ENCODE measurements at places on chromosomes 5 and 9. TPM values are rescaled to one million over a fixed set of nuclear protein-coding genes. Genes with fewer than 3 reads are reported as not detected.

GRCh38 chr5:157384971-157385709 lies 74.9 kb upstream of the NIPAL4 start:
- DNase-seq = peak; percentile 99

DNA sequence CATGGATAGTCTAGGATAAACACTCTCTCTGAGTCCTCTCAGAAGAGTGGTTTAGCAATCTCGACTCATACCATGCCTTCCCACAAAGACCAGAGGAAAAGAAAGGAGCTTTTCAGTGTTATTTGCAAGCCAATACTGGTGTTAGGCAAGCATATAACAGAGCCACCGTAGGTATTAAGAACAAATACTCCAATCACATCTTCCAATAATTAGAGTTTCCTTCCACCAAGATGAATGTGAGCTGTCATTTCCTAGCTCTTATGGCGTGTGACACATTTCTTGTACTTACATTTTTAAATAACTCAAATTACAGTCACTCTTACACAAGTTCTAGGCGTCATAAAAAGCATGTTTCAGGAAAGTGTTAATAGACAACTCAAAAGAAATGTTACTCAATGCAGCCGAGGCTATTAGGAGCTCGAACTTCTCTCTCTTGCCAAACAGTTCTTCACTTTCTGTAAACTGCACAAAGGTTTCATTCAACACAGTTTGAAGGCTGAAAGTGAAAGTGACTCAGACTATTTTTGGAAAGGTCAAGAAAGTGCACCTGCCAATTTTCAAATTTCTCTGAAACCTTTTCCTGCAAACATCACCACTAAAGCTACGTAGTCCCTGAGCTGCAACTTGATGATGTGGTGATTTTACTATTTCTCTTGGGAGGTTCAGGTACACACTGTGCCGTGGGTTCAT lies 153.8 kb downstream of the AUH start:
- peak; percentile 71 for DNase-seq

The SHROOM1 gene
- total RNA-seq = 5.0 TPM

DNA sequence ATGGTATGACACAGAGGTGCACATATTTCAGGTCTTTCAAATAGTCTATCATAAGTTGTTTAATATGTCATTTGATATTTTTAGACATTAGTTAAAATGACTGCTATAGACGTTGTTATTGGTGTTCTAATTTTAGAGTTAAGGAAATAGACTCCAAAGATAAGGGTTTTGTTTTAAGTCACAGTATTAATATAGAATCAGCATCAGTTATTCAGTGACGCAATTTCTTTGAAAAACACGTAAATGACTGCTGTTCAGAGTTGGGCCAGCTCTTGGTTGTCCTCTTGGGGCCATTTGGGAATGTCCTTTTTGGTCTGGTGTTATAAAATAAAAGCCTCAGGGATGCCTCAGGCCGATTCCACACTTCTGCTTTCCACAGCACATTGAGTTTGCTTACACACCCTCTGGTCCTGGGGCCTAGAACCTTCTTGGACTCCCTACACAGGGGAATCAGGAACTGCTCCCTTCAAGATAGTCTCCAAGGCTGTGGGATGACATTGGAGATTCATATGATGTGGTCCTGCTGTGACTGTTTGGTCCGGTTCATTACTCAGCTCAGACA lies 14.3 kb downstream of the OTULIN start:
- DNase-seq = no peak

The PRDM9 gene
- total RNA-seq = not detected

DNA sequence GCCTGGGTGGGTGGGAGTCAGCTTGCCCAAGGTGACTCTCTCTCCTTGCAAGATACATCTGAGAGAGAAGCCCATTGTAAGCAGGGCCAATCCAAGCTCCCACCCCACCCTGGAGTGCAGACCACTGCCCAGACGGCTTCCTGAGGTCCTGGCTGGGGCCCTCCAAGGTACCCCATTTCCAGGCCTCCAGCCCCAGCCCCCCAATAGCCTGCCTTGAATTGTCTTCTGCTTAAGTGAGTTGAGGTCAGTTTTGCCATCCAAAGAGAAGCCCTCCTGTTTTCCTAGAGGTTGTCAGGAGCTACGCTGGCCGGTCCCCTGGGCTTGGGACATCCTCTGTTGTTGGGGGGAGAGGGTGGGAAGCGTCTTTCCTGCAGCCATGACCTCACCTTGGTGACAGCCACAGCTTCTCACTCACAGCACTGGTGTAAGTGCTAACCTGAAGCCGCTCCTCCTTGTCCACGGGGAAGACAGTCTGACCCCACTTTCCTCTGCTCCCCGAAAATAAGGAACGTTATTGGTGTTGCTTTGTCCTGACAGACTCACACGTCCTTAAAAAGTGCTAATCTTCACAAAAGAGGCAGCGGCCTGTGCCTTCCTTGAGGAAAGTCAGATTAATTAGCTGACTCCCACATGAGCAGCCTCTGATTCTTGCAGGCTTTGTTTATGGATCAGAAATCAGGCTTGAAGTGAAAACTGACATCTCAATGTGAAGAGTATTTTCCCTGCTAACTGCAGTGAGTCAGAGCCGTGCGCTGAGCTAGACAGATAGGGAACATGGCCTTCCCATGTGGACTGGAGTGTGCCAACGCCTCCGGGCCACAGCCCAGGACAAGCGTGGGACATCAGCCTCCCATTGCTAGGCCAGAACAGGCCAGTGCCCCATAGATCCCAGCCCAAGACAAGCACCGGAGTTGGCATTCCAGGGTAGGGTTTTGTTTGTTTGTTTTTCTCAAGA lies 52.3 kb downstream of the ADAMTS2 start:
- DNase-seq = no peak

- DNase-seq = no peak
These were observed 55.7 kb upstream of the MAP3K1 start for GRCh38 chr5:56759521-56760216.

The SIT1 gene
- not detected for total RNA-seq

DNA sequence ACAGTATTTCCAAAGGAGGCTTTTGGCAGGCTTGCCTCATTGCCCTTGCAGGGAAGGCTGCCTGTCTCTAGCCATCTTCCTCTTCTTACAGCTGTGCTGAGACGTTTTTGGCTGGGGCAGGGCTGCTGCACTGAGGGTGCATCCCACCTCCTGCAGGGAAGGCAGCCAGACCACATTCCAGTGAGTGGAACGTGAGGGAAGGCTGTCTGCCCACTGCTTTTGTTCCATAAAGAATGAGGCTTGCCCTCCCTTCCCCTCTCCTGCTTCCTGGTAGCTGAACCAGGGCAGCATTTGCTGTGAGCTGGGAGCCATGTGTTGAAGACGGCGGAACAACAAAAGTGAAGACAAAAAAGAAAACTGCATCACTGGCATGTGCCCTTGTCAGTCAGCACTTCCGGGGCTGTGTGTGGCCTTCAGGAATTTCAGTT lies 16.8 kb downstream of the MGAT1 start:
- DNase-seq = peak; percentile 72

GRCh38 chr5:147398860-147399259 lies 111.0 kb downstream of the DPYSL3 start:
- peak; percentile 62 for DNase-seq

GRCh38 chr5:156802501-156802900 lies 47.6 kb upstream of the PPP1R2B start:
- no peak for DNase-seq

DNA sequence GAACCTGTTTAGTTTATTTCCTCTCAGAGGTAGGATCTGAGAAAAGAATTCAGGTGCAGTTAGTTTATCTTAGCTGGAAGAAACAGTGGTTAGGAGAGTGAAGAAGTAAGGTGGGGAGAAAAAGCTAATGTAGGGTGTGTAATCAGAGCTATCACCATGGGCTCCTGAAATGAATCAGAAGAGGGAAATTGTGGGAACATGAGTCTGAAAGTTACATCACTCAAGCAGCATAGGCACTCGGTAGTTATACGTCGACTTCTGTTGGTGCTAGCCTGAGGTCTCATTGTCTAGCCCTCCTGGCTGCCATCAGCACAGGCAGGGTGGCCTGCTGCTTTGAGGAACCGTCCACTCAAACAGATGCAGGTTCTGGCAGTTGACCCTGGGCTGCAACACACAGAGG lies 56.7 kb upstream of the NPR3 start:
- DNase-seq = no peak

DNA sequence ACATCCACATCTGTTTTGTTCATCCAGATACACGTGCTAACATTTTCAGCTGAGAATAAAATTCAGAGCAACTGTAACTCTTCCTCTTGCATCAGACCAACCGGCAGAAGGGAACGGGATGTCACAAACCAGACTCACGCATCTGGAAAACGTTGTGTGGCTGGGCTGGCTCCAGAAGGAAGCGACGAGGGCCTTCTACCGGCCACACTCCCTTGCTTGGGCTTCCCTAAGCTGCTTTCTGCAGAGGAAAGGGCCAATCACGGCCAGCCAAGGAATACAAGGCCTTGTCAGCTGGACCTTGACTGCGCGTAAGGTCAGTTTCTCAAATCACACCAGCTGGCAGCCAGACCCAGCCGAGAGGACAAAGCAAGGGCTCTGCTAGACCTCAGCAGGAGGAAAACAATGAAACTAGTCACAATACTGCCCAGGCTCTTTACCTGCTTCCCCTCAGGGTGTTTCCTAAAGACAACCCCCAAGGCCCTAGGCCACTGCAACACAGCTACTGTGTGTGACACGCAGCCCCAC lies 106.1 kb downstream of the THBS4 start:
- DNase-seq = no peak

DNA sequence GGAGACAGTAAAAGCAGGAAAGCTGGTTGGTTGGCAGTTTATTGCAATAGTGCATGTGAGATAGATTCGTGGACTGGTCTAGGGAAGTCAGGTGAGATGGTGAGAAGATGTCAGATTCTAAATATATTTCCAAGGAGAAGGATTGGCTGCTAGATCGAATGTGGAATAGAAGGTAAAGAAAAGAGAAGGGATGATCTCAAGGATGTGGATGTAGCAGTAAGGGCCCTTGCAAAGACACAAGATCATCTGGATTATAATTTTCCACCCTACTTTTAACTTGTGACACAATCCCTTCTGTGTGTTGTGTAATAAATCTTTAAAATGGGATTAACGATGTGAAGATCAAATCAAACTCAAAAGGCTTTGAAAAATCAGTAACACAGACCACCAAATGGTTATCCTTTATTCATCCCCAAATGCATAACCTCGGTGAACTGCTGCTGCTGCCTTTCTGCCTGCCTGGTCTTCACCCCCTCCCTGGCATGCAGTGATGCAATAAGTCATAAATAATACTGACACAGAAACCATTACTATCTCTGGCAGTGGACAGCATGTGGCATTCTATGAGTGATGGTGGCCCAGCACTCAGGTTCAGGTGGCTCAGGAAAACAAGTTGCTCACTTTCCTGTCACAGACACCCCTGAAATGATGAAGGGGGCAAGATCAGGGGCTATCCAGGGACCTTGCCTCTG lies 178.4 kb downstream of the FAM114A2 start:
- no peak for DNase-seq

The ERCC8 gene
- 11.8 TPM for total RNA-seq

- no peak for DNase-seq
These were observed 19.8 kb downstream of the RGMB start for GRCh38 chr5:98793223-98793622.

The EDIL3 gene
- 226 TPM for total RNA-seq

GRCh38 chr5:134145041-134145757 lies 30.7 kb downstream of the TCF7 start:
- DNase-seq = no peak

DNA sequence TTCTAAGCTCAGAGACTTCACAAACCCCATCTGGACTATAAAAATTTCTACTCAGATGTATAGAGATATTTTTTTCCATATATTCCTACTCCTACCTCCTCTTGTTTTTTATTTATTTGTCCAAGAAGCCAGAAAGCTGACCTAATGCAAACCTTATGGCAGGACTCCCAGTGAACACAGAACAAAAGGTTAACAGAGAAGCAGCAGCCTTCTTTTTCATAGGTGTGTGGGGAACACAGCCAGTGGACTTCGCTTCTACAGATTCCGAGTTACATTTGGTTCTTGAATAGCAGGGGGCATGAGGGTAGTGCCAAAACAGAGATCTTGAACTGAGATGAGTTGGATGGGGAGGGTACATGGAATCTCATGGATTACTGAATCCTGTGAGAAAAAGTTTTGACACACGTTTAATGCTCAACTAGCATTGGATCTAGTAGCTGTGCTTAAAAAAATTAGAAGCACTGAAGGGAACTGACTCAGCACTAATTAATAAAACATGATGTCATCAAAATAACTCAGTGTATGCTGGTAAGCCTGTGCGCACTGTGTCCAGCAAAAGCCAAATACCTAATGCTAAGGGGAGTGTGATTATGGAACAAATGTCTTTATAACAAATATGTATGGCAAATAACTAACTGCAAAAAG lies 240.1 kb downstream of the GABRB2 start:
- no peak for DNase-seq

The OR1Q1 gene
- not detected for total RNA-seq

GRCh38 chr9:109779711-109780452 lies at the start of gene PALM2AKAP2:
Gene PALM2AKAP2, plus strand, starts transcription at chr9:109780198. Its CDS starts 291 bp downstream, at chr9:109780489.
- peak; percentile 54 for DNase-seq

- DNase-seq = no peak
These were observed 43.0 kb downstream of the SEMA6A start for GRCh38 chr5:116531635-116532034.

- DNase-seq = peak; percentile 65
These were observed 35.9 kb upstream of the SARDH start for GRCh38 chr9:133773889-133774655.

The EFNA5 gene
- 59.3 TPM for total RNA-seq

- DNase-seq = peak; percentile 96
These were observed 111.4 kb downstream of the C9orf50 start for GRCh38 chr9:129509533-129509928.

The DCAF12 gene
- total RNA-seq = 36.0 TPM

- DNase-seq = no peak
These were observed 48.7 kb upstream of the CTSL start for GRCh38 chr9:87676976-87677775.

GRCh38 chr9:116812231-116813030 lies 125.3 kb downstream of the TRIM32 start:
- DNase-seq = no peak
